NCI-H2171 treated with DMSO at 0.1 percent for 48 hours (cell line): ENCODE measurements at places on chromosomes 3 and 15.

GRCh38 chr15:39195961-39196486, 384.9 kb upstream of the THBS1 start:
- peak; percentile 39 for DNase-seq

- DNase-seq = peak; percentile 54
These were observed 8.9 kb downstream of the ECE2 start for GRCh38 chr3:184284696-184285095.

DNA sequence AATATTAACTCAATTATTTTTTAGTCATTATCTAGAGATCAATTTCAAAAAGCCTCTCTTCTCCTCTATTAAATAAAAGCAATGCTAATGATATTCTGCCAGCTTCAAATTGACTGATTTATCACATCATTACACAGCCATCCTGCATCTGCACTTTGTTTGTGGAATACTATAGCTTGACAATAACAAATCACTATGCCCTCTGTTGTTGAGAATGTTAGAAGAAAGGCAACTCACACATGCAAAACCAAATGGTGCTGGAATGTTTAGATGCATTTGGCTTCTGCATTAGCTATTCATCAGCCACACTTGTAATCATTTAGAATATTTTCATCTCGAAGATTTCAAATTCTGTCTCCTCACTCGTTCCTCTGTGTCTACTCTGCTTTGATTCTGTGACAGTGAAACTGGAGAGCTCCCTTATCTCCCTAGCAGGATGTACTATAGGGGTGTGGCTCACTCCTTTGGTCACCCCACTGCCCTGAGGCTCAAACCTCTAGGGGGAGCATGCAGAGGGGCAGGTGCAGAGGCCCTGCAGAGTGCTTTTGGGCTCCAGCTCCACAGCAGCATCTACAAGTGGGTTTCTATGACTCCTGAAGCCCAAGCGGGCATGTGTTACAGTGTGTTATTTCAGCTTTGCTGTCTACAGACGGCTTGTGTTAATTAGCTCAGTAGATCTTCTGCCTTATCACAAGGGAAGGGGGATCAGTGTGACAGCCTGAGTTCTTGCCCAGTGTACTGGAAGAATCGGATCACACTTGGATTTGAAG, 454.1 kb upstream of the BCHE start:
- DNase-seq = no peak

DNA sequence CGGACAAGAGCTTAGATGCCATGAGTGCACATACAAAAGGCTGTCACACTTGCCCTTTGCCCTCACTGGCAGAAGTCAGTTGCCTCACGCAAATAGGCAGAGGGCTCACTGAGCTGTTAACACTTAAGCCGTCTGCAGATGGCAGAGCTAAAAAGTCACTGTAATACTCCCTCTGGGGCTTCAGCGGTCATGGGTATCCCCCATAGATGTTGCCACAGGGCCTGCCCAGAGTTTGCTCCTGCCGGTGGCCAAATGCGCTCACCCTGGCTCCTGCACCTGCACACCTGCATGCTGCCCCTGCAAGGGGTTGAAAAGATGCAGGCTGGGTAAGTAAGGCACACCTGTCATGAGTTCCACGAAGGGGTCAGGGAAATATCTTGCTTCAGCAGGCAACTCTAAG, 741.5 kb downstream of the EDEM1 start:
- DNase-seq = no peak

DNA sequence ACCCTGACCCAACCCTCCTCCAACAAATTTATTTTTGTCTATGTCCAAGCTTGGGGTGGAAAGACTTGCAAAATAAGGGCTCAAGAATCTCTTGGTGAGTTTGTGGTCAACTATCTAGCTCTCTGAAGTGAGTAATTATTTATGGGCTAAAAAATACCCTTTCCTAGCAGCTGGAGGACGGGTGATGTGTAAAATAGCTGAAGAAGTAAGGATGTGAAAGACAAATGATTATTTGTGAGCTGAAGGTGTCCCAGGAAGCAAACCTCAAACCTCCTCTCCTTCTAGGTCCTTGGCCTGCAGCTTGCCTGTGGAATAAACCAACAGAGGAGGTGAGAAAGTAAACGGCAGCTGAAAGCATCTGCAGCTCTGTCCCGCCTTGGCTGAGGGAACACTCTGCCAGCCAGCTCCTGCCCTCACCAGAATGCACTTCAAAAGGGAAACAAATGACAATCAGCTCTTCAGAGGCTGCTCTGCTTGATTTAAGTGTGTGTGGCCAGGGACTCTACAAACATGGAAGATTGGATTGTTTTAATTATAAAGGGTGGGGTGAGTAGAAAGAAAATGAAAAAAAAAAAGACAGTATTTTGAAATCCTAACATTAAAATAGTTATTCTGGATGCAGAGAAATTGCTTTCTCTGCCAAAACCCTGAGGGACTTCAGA, 60.3 kb downstream of the TM4SF4 start:
- DNase-seq = no peak

- no peak for DNase-seq
These were observed 293.9 kb downstream of the CADM2 start for GRCh38 chr3:85252686-85253085.

- DNase-seq = no peak
These were observed 55.7 kb upstream of the APEH start for GRCh38 chr3:49618412-49618811.

GRCh38 chr15:40091861-40092255, 16.8 kb downstream of the BMF start:
- DNase-seq = peak; percentile 15
